Ascending aorta (tissue), 2 donors: ENCODE measurements at places on chromosomes 2 and 18.

- no peak for DNase-seq
Observed at GRCh38 chr18:9746958-9747357, 38.9 kb downstream of the RAB31 start.

GRCh38 chr2:38187541-38188011 is 111.6 kb upstream of the CYP1B1 start:
- DNase-seq: peak; percentile 83

DNA sequence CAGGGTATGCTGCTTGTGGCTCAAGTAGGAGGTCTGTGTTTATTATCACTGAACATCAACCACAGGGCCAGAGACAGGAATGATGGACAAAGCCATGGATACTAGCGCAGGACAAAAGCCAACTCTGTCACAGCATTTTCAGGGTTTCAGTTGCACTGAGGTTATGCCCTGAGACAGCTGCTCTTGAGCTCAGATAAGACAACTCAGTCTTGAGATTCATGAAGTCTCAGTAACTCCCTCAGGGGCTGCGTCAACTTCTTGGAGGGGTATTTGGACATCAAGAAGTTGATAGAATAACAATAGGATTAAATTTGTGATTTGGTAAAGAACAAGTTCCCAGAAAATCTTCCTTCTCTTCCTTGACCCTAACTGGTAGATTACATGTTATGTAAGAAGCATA is 287.0 kb upstream of the SLC14A2 start:
- no peak for DNase-seq

- DNase-seq: no peak
Observed at GRCh38 chr18:74876630-74877243, 279.1 kb downstream of the ZNF407 start.

DNA sequence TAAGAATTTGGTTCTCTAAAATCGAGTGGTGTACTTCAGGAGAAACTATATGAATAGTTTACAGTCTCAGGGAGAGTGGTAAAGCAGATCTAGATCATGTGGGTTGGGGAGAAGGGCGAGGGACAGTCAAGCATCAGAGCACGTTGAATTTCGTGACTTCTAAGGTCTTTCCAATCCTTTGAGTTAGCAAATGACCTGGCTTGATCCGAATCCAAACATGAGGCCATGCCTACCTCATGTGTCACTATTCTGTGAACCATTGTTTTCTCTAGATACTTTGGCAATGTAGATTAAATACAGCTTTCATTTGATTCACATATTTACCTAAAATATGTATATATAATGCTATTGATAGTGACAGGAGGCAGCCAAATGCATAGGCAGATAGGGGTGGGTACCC is 674.9 kb downstream of the NYAP2 start:
- no peak for DNase-seq

DNA sequence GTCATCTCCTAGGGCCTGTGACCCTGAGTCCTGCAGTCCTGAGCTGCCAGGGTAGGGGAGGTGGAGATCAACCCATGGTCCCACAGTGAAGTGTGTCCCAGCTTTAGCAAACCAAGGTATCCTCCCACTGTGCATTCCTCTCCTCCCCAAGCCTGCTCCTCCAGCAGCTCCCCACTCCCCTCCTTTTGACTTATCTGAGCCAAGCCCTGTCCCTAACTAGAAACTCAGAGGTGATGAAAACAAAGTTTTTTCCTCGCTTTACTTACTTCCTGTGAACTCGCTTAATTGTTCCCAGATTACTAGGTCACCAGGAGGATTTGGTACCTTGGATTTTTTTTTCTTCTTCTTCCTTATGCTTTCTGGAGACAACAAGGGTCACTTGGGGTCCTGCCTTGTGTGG is 80.8 kb downstream of the EHD3 start:
- peak; percentile 18 for DNase-seq

- no peak for DNase-seq
Observed at GRCh38 chr2:55923982-55924321, 370 bp upstream of the EFEMP1 start.

DNA sequence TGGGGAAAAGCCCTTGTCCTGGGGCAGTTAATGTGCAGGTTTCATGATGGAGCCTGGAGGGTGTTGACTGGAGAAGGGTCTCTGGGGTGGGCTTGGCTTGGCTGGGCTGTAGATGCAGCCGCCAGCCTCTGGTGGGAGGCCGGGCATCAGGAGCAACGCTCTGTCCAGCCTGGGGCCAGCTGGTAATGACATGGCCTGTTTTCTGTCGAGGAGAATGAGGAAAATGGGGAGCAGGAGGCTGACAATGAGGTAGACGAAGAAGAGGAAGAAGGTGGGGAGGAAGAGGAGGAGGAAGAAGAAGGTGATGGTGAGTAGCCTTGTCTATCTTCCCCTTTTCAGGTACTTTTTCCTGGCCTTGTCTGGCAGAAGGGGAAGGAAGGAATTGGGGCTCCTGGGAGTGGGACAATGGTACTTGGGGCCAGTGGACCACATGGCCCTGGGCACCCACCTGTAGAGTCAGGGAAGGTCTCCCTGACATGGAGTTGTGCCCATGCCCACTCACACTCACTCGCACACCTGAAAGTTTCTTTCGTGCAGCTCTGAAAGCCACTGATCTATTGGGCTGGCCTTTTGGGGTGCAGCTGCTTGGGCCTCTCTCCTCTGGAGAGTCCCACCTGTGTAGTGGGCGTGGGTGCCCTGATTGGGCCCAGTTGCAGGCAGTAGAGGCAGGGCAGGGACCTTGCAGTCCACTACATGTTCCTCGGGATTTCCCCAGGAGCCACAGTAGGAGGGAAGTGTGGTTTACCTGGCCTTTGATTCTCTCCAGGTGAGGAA is 3.5 kb downstream of the PTMA start:
- no peak for DNase-seq

DNA sequence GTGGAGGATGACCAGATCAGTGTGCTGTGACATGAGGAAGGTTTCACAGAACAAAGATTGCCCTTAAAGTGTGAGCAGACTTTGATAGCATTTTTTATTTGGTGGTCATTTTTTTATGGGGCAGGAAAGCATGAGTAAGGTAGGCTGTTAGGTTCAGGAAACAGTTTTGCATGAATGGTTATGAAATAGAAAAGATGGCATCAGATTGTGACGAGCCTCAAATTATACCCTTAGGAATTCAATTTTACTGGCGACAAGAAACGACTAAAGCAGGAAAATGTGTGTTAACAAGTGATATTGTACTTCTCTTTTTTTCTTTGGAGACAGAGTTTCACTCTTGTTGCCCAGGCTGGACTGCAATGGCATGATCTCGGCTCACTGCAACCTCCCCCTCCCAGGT is 44.7 kb downstream of the PIK3C3 start:
- DNase-seq: no peak

- DNase-seq: no peak
Observed at GRCh38 chr2:200222791-200223190, 83.7 kb upstream of the SPATS2L start.

- DNase-seq: no peak
Observed at GRCh38 chr2:233836359-233836758, 18.0 kb downstream of the HJURP start.

DNA sequence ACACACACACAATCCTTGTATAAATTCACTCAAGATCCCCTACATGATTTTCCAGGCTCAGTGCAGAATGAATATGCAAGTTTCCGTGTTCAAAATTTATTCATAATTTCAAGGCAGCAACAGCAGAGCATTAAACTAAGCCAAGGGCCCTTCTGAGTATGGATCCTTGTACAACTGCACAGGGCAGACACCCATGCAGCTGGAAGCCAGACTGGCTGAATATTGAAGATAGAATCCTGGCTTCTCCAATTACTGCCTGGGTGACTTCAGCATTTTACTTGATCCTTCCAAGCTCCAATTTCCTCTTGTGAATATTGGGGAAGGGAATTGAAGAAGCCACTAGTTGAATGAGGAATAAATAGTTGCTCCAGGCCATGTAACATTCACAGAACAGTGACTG is 267.9 kb upstream of the REG3G start:
- DNase-seq: no peak

- no peak for DNase-seq
Observed at GRCh38 chr2:47719099-47719498, 63.8 kb upstream of the MSH6 start.

- no peak for DNase-seq
Observed at GRCh38 chr2:187638840-187639239, 84.6 kb upstream of the TFPI start.

DNA sequence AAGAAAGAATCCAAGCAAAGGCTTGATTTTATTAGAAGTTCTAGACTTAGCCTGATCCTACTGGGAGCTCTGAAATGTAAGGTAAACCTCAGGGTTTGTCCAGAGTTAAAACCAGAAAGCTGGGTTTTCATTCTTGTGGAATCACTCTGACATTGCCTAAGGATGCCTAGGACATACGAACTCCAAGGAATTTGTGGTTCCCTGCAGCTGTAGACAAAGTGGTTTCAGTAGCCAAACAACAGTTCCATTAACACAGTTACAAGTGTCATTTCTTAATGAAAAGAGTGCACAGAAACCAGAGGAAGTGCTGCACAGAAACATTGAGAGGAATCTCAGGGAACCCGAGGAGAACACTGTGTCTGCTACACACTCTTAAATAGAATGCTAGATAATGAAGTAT is 221.4 kb upstream of the ST6GAL2 start:
- DNase-seq: no peak

GRCh38 chr2:127631541-127631996 is 14.4 kb upstream of the GPR17 start:
- no peak for DNase-seq

DNA sequence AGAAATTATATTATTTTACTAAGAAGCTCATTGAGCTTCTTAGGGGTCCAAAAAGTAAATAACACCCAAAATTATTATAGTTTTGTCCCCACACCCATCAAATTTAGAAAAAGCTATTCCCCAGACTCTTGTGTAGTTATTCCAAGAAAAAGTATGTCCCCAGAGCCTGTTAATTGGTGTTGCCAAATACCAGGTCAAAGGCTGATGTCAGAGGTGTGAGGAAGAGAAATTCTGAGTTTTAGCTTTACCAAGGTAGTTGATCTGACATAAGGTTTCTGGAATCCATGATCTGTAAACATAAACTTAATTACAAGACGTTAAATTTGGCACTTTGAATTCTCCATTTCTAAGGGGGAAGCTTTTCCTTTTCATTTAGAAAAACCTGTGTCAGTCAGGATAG is 29.3 kb upstream of the PSME4 start:
- DNase-seq: no peak

- DNase-seq: no peak
Observed at GRCh38 chr2:164109006-164109405, 373.2 kb upstream of the FIGN start.

GRCh38 chr18:76462326-76462694 is 32.7 kb downstream of the ZNF516 start:
- no peak for DNase-seq

DNA sequence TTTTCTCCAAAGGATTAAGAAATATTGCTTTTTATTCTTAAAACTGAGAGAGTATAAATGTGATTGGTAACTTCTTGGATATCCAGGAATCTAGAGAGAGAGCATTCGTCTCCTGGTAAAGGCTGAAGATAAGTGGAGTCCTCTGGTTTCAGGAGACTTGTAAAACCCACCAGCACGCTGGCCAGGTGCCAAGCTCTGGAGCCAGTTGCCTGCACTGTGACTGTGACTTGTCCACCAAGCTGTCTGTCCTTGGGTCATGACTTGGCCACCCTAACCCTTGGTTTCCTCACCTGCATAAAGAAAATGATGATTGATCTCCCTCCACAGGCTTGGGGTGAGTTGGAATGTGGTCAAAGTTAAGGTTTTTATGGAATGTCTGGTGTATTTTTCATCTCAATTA is 185.4 kb upstream of the NCKAP5 start:
- no peak for DNase-seq

- DNase-seq: peak; percentile 27
Observed at GRCh38 chr2:127128445-127128904, 21.5 kb upstream of the BIN1 start.

DNA sequence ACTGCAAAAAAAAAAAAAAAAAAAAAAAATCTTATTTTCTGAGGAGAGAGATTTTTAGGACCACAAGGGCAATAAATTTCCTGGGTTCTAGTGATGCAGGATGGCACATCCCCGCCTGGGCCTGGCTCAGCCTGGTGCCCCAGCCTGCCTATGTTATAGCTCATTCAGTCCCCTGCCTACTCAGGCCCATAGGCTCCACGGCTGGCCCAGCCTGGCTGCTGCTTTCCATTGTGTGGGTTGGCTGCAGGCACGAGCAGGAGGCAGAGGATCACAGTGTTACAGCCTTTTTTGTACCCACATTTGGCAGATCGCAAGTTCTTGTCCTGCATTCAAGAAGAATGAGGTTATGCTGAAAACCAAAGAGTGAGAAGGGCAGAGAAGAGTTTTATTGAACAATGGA is 2.8 kb upstream of the SULT6B1 start:
- DNase-seq: no peak

GRCh38 chr2:44934038-44934982 is 7.2 kb upstream of the SIX3 start:
- no peak for DNase-seq

DNA sequence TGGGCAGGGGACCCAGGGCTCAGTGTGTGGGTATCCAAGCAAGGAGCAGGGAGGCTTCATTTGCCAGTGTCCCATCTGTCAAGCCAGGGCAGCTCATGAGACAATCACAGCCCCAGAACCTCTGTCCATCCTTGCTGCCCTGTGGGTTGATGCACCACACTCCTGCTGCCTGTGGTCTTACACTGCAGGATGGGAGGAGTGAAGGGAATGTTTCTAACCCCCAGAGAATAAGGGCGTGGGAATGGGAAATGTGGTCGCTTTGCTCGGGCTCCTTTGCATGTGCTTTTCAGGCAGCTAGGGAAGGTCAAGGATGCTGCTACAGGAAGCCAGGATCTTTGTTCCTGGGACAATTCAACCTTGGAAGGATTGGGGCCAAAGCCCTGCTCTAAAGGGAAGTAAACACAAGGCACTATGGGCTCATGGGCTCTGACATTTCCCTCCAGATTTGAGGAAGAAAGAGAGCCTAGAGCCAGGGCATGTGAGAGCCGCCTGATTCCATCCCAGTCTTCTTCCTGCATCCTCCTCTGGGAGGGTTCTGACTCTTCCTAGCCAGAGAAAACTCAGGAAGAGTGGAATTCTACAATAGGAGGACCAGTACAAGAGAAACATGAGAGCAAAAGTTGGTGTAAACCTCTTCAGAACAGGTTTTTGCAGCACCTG is 18.8 kb upstream of the MAP3K20 start:
- no peak for DNase-seq

- DNase-seq: peak; percentile 56
Observed at GRCh38 chr2:110853516-110853915, 121.1 kb downstream of the ACOXL start.

DNA sequence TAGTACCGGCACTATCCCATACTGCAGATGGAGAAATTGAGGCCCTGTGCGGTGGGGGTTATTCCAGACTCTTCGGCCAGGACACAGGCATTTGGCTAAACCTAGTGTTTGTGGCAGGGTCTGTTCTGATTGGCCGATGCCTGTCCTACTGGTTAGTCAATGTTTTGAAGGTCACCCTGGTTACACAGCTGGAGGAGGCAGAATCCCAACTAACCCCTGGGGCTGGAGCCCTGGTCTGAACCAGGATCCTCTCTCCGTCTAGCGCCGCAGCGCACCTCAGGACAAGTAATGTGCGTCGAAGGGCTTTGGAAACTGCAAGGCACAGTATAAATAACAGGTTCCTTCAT is 19.4 kb downstream of the TEX44 start:
- DNase-seq: peak; percentile 90

GRCh38 chr2:71070294-71071093 is 2.0 kb downstream of the NAGK start:
- DNase-seq: no peak
